ENCODE measurements at places on chromosomes 7 and 10. TPM values are rescaled to one million over a fixed set of nuclear protein-coding genes. Genes with fewer than 3 reads are reported as not detected.

- DNase-seq: no peak
Measured at GRCh38 chr10:127836176-127836575, 56.6 kb downstream of the CLRN3 start.

GRCh38 chr7:103391150-103391549 is 43.7 kb downstream of the PSMC2 start:
- DNase-seq: no peak

DNA sequence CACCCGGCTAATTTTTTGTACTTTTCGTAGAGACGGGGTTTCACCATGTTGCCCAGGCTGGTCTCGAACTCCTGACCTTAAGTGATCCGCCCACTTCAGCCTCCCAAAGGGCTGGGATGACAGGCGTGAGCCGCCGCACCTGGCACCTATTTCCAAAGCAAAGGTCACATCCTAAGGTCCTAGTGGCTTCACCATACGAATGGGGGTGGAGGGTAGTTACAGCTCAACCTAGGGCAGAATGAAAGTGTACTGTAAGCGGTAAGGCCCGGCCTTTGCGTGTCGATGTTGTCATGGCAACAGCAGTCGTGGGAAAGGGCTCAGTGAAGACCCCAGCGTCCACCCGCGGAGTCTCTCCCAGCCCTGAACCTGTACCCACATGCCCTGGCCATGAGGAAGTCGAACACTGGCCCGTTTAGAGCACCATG is 1.6 kb upstream of the COX19 start:
- no peak for DNase-seq

DNA sequence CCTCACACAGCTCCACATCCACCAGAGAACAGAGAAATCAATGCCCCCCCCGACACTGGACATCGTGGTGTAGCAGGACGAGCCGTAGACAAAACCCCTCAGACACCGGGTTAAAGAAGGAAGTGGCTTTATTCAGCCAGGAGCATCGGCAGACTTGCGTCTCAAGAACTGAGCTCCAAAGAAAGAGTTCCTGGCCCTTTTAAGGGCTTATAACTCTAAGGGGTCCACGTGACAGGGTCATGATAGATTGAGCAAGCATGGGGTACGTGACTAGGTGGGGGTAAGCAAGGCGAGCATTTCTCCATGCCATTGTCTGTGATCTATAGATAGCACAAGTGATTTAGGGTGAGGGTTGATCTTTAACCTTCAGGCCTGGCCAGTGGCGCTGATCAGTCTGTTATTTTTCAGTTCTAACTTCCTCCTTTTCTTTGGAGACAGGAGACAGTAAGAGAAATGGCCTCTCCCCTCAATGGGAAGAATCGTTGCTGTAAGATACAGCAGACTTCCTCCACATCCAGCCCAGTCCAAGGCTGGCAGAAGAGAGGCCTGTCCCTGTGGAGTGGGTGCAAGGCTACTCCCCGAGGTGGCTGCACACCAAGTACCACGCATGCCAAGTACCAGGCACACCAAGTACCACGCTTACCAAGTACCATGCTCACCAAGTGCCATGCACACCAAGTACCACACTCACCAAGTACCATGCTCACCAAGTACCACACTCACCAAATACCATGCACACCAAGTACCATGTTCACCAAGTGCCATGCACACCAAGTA is 19.5 kb upstream of the PPP2R2D start:
- DNase-seq: no peak

DNA sequence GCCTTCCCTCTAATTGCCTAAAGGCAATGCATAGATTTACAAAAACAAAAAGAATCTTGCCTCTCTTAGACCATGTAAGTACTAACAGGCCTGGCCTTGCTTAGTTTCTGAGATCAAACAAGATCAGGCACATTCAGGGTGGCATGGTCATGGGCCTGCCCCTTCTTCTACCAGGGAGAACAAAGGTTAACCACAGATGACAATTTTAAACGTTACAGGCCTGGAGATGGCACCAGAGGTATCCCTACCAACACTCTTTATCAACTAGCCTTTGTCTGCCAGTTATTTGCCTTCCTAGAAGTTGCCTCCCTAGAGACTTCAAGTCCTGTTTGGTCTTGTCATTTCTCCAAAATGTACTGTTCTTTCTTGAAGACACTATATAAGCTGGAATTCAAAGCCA is 252.6 kb downstream of the DOCK4 start:
- DNase-seq: no peak

Gene ARHGEF35
- 0.88 TPM for total RNA-seq

Gene PBLD
- 3.0 TPM for total RNA-seq
